ENCODE measurements at places on chromosomes 6 and 20.
A peak's percentile ranks its signal among the peaks of the same experiment; 100 is the strongest.

GRCh38 chr6:2861060-2861821 lies 19.6 kb upstream of the SERPINB1 start:
- peak; percentile 33 for DNase-seq

DNA sequence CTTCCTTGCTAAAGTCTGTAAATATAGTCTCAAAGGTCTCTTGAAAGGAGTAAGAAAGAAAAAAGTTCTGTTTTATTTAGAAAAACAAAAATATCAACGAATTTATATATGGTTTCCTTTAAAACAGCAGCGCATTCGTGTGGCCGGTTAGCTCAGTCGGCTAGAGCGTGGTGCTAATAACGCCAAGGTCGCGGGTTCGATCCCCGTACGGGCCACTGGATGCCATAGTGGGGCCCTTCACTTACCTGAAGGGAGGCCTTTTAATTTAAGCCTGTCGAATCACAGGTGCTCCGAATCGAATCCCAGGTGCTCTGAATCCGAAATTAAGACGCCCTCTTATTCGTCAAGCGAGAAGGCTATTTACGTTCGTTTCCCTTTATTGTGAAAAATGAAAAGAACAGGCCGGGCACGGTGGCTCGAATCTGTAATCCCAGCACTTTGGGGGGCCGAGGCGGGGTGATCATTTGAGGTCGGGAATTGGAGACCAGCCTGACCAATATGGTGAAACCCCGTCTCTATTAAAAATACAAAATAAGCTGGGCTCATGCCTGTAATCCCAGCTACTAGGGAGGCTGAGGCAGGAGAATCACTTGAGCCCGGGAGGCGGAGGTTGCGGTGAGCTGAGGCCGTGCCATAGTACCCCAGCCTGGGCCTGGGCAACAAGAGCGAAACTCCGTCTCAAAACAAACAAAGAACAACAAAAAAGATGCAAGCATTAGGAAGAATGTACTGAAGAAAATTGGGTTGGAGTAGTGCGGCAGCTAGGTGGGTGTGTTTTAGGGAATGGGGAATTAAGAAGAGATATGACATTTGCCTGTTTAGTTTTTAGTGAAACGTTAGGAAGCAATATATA lies 195.8 kb upstream of the ZNF184 start:
- DNase-seq = no peak

- no peak for DNase-seq
Observed at GRCh38 chr20:20665606-20666332, 46.7 kb downstream of the RALGAPA2 start.

- no peak for DNase-seq
Observed at GRCh38 chr6:43129434-43130194, 41.5 kb upstream of the SRF start.

DNA sequence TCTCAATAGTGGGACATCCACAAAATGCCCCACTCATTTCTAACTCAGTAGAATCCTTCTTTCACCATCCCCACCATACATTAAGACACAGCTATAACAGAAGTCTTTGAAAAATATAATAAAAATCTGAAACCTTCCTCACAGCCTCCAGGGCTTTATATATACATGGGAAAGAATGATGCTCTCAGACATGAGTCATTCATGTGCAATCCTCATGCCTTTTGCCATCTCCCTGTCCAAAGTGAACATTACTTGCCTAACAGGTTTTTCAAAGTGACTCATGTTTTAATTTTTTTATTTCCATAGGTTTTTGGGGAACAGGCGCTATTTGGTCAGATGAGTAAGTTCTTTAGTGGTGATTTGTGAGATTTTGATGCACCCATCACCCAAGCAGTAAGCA lies 162.7 kb downstream of the RALGAPA2 start:
- DNase-seq = no peak

Data from CD4-positive, alpha-beta T cell treated with Interleukin-6 at 100 ng/mL for 8 hours (primary cell).